ENCODE measurements at places on chromosomes 12 and 14. TPM values are rescaled to one million over a fixed set of nuclear protein-coding genes. Genes with fewer than 3 reads are reported as not detected.

GRCh38 chr12:103422328-103422727 is 73.4 kb downstream of the C12orf42 start:
- H3K36me3 ChIP-seq = no peaks in the 10 kb centered on the region
- DNase-seq = no peak
- no peak overlapping the region for H3K27ac ChIP-seq
- no peaks in the 10 kb centered on the region for H3K27me3 ChIP-seq
- H3K4me3 ChIP-seq = no peak overlapping the region
- H3K4me1 ChIP-seq = no peaks in the 10 kb centered on the region

- peaks cover 32% of the 10 kb centered on the region for H3K4me1 ChIP-seq
- no peak for DNase-seq
- H3K4me3 ChIP-seq = peak overlapping the region; percentile 48
- H3K27ac ChIP-seq = no peak overlapping the region
- peaks cover 29% of the 10 kb centered on the region for H3K27me3 ChIP-seq
Measured at GRCh38 chr12:52032446-52032803, 18.8 kb upstream of the NR4A1 start.

DNA sequence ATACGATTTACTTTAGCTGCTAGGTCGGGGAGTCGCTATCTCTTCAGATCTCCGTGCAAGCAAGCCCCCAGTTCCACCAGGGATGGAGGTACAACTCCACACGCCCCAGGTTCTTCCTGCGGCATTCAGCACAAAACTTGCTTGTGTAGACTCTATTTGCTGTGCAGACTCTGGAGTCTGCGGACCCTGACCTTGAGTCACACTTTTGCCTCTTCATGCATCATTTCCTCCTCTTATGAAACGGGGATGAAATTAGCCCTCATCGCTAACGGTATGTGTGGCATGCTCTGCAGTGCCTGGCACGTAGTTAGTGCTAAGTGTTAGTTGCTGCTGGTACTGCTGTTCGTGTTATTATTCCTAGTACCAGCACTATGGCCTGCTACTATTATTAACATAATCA is 84.4 kb downstream of the TMEM132D start:
- no peaks in the 10 kb centered on the region for H3K36me3 ChIP-seq
- no peak for DNase-seq
- H3K27ac ChIP-seq = no peak overlapping the region
- H3K27me3 ChIP-seq = no peaks in the 10 kb centered on the region

- no peak for DNase-seq
- no peak overlapping the region for H3K4me3 ChIP-seq
- H3K4me1 ChIP-seq = no peaks in the 10 kb centered on the region
- no peak overlapping the region for H3K27ac ChIP-seq
- no peaks in the 10 kb centered on the region for H3K36me3 ChIP-seq
- H3K27me3 ChIP-seq = no peaks in the 10 kb centered on the region
Measured at GRCh38 chr14:89142366-89142765, 274.7 kb downstream of the FOXN3 start.

The ACADS gene
- total RNA-seq = 15.5 TPM

The APAF1 gene
- total RNA-seq = 31.5 TPM

The KRT6C gene
- total RNA-seq = not detected

The BRMS1L gene
- 4.9 TPM for total RNA-seq
